ENCODE measurements at places on chromosomes 12 and 14.
A peak's percentile ranks its signal among the peaks of the same experiment; 100 is the strongest.

DNA sequence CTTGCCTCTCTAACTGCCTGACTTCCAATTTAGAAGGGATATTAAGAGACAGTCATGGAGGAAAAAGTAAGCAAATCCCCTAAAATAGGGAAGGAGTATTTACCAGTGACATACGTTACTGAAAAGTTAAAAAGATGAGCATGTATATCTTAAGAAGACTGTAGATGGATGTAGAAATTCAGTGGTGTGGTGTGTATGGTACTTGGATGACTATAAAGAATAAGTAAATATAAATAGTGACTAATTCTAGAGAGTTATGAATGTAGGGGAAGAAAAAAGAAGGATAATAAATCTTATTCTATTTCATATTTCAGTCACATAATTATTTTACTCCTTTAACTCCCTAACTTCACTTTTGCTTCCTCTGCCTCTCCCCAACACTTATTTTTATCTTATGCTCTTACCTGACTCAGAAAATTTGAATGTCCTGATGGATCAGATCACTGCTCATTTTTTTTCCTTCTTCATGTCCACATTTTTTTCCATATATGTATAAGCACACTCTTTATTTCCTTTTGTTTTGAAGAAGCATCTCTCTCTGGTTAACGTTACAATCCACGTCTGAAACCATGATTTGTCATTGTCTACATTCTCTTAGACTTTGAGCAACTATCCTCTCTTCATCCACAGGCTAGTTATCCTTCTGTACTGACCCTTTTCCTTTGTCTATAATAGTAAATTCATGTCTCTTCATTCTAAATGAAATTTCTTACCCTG is 422.7 kb upstream of the SYT1 start:
- DNase-seq = no peak

- no peak for DNase-seq
Observed at GRCh38 chr14:68932231-68932630, 46.9 kb downstream of the ACTN1 start.

DNA sequence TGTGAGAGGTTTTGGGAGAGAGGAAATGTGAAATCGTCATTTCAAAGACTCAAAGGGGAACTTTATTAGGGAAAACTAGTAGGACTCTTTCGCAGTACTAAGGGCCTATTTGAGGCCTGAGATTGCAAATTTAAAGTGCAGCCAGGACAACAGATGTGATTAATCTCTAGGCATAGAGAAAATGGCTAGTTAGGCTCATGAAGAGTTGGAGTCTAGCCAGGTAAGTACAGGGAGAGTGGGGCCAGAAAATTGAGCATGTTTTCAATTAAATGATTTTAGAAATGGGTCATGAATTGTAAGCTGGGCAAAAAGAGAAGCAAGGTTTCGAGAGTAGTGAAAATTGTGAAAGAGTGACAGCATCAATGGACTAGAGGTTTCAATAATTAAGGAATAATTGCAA is 91.9 kb upstream of the LMNTD1 start:
- peak; percentile 19 for DNase-seq

GRCh38 chr14:61178226-61179060 is 102.7 kb downstream of the TMEM30B start:
- no peak for DNase-seq

DNA sequence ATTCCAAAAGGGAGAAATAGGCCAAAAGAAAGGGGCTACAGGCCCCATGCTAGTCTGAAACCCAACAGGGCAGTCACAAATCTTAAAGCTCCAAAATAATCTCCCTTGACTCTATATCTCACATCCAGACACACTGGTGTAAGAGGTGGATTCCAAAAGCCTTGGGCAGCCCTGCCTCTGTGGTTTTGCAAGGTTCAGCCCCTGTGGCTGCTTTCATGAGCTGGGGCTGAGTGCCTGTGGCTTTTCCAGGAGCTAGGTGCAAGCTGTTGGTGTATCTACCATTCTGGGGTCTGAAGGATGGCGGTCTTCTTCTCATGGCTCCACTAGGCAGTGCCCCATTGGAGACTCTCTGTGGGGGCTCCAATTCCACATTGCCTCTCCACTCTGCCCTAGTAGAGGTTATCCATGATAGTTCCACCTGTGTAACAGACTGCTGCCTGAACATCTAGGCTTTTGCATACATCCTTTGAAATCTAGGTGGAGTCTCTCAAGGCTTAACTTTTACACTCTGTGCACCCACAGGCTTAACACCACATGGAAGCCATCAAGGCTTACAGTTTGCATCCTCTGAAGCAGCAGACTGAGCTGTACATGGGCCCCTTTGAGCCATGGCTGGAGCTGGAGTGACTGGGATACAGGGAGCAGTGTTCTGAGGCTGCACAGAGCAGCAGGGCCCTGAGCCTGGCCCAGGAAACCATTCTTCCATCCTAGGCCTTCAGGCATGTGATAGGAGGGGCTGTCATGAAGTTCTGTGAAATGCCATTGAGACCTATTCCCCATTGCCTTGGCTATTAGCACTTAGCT is 66.5 kb upstream of the ABCD2 start:
- DNase-seq = no peak

DNA sequence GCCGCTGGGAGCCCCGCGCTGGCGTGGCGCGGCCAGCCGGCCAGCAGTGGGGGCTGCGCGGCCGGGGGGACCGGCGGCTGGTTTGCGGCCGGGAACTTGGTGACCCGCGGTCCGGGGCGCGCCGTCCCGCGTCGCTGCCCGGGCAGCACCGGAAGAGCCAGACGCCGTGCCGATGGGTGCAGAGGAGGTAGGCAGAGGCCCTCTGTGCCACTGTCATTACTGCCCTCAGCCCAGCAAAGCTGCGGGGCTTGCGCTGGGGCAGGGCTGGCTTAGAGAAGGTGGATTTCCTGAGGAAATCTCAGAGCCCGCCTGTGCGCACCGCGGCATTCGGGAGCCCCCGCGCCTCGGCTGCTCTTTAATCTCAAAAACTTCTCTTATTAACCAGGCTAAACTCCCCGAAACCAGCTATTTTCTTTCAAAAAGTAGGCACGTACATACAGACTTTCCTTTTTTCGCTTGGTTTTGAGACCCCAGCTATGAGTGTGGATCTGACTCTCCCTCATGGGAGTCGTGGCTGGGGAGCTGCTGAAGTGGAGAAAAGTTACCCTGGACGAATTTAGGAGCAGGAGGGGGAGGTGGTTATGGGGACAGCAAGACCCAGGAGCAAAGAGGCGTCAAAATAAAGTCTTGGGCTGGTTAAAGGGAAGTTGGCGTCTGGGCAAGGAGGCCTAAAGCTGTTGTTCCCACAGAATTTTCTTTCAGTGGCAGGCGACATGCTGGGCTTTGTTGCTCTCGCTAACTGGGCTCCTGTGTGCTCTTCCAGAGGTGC is 802 bp downstream of the SUSD6 start:
- DNase-seq = peak; percentile 55

DNA sequence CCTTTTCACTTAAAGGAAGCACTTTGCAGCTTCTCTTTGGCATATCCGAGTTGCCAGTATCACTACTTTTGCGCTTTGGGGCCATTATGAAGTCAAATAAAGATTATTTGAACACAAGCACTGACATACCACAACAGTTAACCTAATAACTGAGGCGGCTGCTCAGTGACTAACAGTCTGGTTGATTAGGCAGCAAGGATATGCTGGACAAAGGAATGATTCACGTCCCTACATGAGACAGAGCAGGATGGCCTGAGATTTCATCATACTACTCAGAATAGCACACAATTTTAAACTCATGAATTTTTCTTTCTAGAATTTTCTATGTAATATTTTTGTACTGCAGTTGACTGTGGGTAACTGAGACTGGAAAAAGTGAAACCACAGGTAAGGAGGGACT is 56.9 kb upstream of the E2F7 start:
- DNase-seq = no peak

DNA sequence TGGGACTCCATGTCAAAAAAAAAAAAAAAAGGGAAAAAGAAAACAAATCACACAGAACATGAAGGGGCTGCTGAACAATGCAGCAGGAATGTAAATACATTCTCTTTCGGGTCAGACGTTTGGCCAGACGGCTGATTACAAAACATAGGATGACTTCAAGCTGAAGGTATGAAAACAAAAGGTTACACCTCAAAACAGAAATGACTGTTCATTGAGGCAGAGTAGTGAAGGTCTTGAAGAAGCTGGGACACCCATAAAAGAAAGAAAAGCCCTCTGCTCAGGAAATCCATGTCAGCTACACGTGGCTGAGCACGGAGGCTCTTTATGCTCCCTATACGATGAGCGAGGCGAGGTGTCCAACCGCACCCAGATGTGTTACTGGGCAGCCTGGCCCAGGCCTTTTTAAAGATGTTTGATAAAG is 37.7 kb downstream of the FGD4 start:
- no peak for DNase-seq

DNA sequence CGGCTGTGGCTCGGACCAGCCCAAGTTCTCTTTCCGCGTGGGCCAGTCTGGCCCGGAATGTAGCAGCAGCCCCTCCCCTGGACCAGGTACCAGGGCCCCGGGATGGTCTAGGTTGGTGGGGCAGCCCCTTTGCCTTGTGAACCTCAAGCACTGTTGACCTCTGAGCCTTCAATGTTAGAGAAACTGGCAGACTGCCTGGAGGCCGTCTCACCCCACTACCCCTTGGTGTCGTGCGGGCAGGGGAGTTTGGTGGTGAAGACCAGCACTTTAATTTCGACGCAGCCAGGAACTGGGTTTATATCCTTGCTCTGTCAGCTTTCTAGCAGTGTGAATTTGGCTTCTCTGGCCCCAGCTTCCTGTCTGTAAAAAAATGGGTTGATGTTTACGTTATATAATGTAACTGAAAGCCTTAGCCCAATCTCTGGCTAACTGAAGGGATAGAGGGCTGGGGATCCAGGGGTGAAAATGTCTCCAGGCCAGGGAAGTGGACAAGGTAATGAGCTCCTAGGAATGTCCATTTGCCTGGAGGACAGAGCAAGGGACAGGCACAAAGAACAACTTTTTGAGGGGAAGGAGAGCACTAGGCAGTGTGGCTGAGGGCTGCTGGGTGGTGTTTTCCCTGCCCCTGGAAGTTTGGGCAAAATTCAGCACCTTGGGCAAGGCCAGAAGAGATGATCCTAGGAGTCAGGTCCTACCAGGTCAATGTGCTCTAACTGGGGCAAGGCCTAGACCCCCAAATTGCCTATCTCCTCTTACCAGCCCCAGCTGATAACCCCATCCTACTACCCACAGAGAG is 11.4 kb downstream of the MCRS1 start:
- DNase-seq = no peak

DNA sequence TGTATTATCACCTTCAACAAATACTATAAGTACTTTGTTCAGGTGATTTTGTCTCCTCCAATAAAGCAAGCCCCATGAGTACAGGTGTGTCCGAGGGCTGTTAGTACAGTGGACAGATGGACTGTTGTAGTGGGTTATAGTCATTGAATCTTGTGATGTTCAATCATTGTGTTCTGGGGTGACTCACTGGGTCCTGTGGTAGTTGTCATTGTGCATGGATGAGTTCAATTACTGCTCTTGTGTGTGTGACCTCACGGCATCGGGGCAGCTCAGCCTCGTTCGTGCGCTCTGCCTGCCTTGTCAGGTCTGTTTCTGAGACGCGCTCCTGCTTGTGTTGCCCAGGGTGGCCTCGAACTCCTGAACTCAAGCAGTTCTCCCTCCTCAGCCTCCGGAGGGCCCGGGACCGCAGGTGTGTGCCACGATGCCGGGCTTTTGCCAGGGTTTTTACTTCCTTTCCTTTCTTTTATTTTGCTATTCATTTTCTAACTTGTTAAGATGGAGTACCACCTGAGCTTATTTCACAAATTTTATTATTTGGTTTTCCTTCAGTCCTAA is 72.2 kb downstream of the DDX51 start:
- no peak for DNase-seq

DNA sequence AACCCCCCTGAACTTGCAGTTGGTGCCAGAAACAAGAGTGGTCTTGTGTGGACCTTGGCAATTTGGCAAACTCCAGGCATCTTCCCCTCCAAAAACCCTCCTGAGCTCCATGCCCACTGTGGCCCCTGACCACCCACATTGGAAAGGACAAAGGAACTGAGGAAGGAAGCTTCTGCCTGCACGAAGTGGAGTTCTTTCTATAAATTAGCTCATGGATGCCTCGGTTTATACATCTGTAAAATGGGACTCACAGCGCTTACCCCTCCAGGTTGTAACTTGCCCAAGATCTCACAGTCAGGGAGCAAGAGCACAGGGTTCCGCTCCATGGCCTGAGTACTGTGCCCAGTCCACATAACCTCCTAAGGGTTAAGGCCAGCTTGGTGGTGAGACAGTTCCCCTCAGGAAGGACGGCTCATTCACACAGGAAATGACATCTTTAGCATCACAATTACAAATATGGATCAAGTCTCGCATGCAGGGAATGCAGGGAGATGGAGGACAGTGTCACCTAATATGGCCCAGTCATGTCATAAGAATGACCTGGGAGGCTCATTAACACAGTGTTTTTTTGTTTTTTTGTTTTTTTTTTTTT is 66.6 kb downstream of the CLMN start:
- DNase-seq = no peak

- DNase-seq = no peak
Observed at GRCh38 chr14:71163842-71164629, 256.8 kb downstream of the PCNX1 start.

- DNase-seq = no peak
Observed at GRCh38 chr14:102629011-102629444, 36.6 kb downstream of the RCOR1 start.

DNA sequence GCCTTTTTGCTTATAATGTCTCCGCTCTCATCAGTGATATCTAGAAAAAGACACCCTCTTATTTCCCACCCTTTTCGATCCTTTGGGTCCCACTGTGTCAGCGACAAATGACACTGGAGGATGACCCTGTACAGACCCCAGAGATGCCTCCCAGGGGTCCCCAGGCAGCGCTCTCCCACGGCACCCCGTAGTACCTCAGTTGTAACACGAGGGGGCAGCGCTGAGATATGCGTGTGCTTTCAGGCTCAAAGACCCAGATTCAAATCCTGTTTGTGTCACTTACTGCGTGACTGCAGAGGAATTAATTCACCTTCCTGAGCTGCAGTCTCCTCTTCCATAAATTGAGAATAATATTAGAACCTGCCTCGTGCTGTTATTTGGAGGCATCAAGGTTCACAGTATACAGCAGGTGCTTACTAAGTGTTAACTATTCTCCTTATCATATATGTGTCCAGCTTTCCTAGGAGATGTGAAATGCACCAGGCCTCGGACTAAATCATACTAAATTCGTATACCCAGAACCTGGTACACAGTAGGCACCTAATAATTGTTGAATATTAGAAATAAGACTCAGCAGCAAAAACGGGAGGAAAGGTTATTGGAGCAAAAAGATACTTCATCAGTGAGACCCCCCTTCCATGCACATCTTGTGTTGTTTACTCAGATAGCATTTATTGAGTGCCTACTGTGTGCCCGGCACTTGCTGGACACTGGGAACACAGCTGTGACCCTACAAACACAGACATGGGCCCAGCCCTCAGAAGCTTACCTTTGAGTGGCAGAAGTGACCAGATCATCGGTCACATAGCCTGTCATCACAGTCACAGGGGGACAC is 99.9 kb downstream of the PHETA1 start:
- DNase-seq = no peak

DNA sequence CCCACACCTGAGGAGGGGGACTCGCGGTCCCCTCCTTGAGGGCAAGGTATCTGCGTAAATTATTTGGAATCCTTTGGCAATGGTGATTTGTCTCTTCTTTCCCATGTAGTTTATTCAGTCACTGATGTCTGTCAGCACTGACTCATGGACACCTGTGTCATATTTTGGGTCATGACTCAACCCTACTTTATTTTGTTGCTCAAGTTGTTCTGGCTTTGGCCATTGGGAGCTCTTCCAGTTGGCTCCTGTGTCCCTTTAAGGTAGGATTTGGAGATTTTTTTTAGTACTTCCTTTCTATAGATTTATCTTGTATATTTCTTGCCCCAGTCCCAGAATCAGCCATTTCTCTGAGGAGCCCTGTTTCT is 47.4 kb upstream of the C14orf180 start:
- no peak for DNase-seq

Data from NCI-H1105 treated with DMSO at 0.1 percent for 48 hours (cell line).